ENCODE measurements at places on chromosomes 3 and 15.

DNA sequence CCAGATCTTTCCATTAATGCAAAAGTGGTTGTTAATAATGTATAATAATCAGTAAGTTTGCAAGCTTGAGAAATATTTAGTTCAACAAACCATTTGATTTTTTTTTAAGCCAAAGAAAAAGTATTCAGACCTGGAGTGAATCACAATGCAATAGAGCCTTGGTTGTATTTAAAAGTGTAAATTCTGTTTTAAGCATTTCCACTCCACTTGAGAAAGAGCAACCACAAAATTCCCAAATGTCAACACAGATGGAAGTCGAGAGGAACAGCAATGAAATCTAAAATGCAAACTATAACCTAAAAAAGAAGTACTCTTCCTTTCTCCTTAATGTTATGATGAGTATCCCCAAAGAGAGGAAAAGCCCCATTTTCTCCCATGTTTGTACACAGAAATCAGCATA, 20.2 kb downstream of the GBE1 start:
- peak; percentile 78 for DNase-seq

GRCh38 chr3:185687271-185687878, 101.3 kb downstream of the SENP2 start:
- DNase-seq: peak; percentile 33

DNA sequence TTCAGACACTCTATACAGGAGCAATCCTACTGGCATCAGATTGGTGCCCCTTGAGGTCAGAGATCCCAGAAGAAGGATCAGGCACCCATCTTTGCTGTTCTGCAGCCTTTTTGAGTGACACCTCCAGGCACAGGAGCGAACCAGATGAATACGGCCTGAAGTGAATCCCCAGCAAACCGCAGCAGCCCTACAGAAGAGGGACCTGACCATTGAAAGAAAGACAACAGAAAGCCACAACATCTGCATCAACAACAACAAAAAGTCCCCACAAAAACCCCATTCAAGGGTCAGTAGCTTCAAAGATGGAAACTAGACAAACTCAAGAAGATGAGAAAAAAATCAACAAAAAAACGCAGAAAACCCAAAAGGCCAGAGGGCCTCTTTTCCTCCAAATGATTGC, 130.4 kb downstream of the PPM1L start:
- no peak for DNase-seq

DNA sequence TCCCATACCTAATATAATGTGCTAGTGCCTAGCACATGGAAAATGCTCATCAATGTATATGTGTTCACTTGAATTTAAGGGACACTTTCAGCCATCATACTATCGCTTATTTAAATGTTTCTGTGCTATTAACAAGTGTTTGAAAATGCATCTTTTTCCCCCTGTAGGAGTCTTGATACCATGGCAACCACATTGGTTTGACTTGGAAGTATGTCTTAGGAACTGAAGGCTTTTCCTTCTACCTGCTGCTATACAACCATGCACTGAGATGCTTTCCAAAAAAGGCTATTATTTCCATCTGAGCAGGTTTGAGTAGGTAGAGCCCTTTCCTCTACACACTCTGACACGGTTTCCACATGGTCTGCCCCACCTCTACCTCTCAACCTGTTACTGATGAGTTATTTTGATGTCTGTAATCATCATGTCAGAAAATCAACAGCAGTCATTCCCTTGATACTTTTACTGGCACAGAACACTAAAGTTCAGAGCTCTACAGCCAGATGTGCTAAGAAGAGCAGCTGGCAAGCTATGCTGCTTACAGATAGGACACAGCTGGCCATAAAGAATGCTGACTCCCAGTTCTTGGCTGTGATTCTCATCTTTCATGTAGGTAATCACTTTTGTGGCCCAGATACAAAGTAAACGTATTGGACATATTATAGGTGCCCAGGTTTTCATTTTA, 59.3 kb downstream of the RYR3 start:
- no peak for DNase-seq

DNA sequence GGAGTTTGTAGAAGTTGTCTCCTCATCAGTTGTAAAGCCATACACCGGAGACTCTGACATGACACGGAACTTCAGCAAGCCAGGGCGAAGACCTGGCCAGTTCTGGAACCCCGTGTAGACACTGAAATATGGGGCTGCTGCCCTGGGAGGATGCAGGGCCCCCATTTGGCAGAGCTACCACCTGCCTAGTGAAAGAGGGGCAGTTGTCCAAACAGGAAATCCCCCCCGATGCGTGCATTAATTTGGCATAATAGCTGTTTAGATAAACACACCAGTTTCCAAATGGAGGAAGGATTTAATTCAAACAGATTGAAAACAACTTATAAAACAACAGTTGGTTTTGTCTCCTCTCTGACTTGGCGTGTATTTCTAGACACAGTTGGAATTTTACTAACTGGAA, 357.2 kb downstream of the GABRG3 start:
- DNase-seq: no peak

GRCh38 chr3:182485301-182485700, 308.0 kb upstream of the ATP11B start:
- DNase-seq: no peak

Measured in fibroblast of skin of scalp (primary cell).